ENCODE measurements at places on chromosomes 12 and 14.

GRCh38 chr14:90795744-90796143 lies 20.5 kb downstream of the TTC7B start:
- no peak for DNase-seq

DNA sequence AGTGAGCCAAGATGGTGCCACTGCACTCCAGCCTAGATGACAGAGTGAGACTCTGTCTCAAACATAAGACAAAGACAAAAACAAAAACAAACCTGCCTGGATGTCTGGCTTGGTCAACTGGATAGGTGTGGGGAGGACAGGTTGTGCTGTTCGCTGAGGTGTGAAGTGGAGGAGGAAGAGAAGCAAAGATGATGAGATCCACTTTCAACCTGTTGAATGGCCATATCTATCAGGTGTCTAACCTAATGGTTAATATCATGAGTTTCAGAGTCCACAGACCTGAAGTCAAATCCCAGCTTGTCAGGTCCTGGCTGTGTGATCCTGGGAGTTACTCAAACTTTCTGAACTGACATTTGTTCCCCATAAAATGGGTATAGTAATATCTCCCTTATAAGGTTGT lies 9.7 kb upstream of the CCDC177 start:
- no peak for DNase-seq

DNA sequence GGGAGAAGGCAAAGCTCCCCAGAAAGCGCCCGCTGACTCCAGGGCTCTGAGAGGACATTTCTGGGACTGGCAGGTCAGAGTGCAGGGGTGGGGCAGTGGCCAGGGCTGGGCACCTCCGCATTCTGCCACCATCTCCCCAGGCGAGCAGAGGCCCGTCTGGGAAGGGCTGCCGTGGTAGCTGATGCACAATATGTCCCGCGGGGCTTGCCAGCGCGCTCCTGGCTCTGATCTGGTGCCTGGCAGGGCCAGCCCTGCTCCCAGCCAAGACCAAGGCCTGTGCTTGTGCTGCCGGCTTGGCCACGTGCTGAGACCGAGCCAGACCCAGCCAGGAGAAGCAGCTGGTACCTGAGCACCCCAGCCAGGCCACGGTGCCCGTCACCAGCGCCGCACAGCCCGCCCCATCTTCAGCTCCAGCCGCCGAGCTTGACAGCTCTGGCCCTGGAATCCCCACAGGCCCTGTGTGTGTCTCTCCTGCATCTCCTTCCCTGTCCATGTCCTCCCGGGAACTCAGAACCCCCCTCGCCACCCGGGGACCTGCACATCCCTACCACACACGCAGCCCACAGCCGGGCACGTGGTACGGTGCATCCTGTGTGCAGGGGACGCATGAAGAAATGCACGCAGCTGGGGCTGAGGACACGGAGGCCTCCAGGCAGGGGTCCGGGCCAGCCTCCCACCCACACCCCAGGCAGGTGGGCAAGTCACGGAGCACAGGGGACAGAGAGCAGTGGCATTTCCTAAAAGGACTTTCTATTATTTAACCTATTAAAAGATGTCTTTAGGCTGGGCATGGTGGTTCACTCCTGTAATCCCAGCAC lies 68.6 kb upstream of the C14orf180 start:
- no peak for DNase-seq

DNA sequence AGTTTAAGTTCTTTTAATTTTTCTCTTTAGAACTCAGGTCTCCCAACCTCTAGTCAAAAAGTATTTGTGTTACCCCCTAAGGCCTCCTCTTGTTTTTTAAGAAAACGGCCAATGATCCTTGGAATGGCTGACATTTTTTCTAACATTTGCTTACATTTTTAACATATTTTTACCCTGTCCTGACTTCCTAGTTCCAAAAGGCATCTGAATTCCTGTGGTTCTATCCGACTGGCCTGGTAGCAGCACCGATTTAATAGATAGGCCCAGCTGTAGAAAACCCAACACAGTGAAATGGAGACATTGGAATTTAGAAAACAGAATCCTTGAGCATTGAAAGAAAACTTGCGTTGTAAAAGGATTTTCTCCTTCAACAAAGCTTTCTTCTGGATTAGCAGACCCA lies 134.7 kb upstream of the GSC start:
- no peak for DNase-seq

- DNase-seq = no peak
These were observed 223.5 kb downstream of the SLC41A2 start for GRCh38 chr12:104734541-104735095.

DNA sequence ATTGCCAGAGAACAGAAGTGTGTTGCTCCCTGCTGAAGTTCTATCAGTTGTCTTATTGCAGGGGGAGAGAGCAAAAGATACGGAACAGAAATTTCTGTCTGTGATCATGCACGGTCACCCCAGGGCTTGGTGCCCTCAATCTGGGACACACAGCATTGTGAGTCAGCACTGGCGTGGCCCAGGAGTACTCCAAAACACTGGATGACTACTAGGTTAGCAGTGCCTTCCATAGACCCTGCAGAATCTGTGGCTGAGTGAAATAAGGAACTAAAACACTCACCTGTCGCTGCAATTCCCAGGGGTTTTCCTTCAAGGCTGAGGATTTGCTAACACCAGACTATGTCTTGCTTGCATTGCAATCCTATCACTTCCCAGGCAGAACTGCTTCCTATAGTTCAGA lies 165.5 kb downstream of the ANO6 start:
- no peak for DNase-seq

DNA sequence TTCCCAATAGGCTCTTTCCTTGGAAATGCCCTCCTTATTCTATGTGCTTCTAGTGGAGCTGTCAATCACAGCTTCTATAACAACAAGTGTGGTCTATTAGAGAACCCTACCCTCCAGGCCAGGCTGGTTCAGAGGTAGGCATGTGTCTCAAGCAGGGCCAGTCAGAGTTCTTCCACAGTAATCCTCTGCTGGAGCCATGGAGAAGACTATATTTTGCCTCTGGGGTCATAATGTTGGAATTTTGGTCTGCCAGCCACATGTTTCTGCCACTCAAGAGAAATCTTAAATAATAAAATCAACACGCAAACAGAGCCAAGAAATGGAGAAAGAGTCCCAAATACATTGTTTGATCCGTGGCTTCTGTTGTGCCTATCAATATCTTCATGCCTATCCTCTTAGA lies 23.8 kb upstream of the FICD start:
- DNase-seq = no peak

GRCh38 chr14:79783041-79783440 lies 428.3 kb downstream of the DIO2 start:
- DNase-seq = no peak

- DNase-seq = no peak
These were observed 21.0 kb downstream of the VASH1 start for GRCh38 chr14:76782115-76782884.

- DNase-seq = no peak
These were observed 423.4 kb downstream of the ZFP36L1 start for GRCh38 chr14:68369281-68370056.

DNA sequence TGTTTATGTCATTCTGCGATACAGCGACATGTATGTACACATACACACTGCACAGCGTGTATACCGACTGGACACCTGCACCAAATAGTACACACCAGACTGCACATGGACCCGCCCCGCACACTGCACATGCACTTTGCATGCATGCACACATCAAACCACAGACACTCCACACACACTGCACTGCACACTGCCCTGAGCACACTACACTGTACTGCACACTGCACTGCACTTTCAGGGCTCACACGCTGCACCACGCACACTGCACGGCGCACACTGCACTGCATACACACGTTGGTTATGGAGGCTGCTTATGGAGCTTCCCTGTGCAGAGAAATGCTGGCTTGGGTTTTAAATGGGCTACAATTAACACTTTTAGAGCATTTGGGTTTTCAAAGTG lies 1.6 kb downstream of the PAPLN start:
- no peak for DNase-seq

DNA sequence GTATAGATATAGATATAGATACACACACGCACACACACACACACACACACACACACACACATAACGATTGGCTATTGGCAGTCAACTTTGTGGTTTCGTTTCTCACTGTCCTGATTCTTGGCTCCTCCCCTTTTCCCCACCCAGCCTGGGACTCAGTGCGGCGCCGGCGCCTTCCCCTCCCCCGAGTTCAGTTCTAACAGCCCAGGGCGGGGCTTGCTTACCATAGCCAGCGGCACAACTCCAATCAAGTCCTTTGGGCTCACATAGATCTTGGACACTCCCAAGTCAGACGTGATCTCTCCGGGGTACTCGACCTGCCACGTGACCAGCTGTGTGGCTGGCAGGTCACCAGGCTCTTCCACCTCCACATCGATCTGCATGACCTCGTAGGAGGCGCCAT lies 484.1 kb downstream of the GLT1D1 start:
- no peak for DNase-seq

- DNase-seq = no peak
These were observed 12.2 kb downstream of the EIF5 start for GRCh38 chr14:103346286-103346685.

GRCh38 chr14:72535485-72535884 lies 358.4 kb downstream of the DPF3 start:
- DNase-seq = no peak

GRCh38 chr12:29750131-29750927 lies 33.4 kb downstream of the TMTC1 start:
- no peak for DNase-seq

DNA sequence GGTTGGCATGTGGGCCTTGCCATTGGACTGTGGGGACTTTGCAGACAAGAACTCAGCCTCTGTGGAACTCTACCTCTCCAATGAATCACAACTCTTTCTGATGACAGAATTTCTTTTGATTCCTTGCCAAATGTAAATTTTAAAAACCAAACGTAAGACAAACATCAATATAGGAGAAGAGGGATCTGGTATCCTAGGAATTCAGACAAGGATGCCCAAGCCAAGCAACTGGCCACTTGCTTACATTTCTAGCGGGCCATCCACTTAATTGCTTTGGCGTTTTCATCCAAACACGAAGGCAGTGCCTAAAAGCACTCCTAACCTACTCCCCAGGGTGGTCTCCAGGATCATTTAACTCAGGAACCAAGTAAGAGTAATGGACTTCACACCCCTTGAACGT lies 23.4 kb upstream of the RAB35 start:
- DNase-seq = no peak

DNA sequence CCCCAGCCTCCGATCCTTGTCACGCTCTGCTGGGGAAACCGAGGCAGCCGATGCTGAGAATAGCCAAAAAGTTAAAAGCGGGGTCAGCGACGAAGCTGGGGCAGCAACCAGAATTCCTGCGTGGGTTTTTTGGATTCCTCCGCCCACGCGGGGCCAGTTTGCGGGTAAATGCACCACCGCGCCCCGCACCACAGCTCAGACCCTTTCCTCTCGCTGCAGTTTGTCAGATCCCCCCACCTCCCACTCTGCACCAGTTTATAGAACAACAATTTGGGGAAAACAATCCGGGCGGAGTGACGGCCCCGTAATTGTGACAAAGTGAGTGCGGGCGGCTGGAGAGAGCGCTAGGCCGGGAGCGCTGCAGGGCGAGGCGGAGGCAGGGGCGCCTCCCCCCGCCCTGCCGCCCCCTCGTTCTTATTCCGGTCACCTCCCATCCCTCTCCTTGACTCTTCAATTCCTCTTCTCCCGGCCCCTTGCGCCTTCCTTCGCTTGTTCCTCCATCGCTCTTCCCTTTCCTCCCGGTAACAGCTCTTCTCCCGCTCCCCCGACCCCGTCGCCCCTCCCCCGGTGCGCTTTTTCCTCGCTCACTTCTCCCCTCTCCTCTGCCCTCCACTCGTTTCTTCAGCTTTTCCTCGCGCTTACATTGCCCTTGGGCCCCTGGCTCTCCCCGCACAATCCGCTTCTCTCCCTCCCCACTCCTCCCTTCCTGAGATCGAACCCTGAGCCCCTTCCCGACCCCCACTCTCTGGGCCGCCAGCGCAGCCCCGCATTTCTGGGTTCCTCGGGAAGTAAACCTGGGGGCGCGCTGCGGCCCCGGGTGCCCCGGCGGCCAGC lies 646 bp upstream of the DNAJC22 start:
- no peak for DNase-seq

GRCh38 chr12:130835011-130835410 lies 4.0 kb downstream of the STX2 start:
- DNase-seq = no peak

DNA sequence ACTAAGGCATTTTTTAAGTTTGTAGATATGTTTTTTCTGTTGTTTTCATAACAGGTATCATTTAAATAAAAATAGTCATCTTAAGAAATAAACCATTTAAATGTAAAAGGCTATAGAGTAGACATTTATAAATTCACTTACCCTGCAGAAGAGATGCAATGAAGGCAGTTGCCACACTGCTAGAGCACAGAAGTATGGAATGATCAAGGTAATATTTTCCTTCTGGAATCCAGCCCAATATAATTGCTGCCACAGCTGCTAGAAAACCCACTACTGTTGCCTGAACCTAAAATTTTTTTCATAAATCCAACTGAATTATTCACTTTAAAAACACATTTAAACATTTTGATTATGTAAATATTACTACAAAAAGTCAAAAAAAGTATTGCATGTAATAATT lies 69.2 kb downstream of the SLC41A2 start:
- no peak for DNase-seq

DNA sequence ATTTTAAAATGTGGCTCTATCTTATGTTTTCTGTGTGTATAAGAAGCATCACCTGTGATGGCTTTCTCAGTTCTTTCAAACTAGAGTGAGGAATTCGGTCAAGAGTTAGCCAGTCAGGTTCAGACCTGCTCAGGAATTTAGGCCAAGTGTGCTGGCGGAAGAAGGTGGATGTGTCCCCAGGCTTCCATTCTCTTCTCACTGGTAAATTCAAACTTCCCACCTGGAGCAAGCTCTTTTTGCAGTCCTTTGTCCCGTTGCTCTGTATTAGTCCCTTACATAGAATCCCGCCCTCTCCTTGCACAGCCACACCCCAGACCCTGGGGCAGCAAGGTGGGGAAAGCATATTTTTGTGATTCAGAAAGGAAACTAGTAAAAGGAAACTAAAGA lies 124.7 kb upstream of the PWP1 start:
- no peak for DNase-seq

- DNase-seq = no peak
These were observed 31.9 kb upstream of the FOS start for GRCh38 chr14:75246546-75247285.

DNA sequence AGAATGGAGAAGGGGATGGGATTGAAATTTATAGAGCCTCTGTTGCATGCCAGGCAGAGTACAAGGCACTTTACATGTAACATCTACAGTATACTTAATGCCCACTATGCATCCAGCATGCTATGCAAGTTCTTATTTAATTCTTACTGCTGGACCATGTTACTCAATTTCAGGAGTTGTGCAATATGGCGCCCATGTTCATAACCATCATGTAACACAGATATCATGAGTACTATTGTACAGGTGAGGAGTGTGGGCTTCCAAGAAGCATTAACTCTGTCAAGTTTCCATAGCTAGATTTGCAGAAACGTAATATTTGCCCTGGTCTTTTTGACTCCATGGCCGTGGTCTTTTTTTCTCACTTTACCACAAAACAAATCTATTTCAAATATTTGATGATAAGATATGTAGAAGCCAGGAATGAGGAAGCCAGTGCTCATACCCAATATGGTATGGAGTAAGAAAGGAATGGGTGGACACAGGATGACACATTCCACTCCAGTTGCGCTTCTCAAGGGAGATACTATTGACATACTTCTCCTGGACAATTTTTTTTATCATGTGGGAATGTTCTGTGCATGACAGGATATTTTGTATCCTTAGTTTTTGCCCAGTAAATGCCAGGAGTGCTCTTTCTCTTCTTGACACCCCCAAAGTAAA lies 191.8 kb downstream of the C12orf75 start:
- DNase-seq = no peak

- no peak for DNase-seq
These were observed 34.8 kb upstream of the CD9 start for GRCh38 chr12:6165395-6165794.
